ENCODE measurements at places on chromosomes 5 and 9.

DNA sequence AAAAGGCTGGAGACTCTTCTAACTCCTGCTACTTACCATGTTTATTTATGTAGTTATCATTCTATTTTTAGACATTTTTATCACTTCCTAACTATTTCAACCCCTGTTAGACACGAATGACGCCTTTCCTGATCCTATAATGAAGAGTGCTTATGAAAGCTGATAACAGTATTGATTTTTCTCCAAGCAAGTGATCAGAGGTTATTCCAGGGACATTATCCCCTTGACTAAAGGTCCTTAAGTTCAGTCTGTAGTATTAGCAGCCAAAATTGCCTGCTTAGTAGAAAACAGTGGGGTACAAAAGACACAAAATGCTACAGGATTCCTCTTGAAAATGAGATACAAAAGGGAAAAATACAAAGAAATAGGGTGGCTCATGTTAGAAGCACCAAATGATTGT, 235.6 kb downstream of the DNAH5 start:
- no peak for DNase-seq

DNA sequence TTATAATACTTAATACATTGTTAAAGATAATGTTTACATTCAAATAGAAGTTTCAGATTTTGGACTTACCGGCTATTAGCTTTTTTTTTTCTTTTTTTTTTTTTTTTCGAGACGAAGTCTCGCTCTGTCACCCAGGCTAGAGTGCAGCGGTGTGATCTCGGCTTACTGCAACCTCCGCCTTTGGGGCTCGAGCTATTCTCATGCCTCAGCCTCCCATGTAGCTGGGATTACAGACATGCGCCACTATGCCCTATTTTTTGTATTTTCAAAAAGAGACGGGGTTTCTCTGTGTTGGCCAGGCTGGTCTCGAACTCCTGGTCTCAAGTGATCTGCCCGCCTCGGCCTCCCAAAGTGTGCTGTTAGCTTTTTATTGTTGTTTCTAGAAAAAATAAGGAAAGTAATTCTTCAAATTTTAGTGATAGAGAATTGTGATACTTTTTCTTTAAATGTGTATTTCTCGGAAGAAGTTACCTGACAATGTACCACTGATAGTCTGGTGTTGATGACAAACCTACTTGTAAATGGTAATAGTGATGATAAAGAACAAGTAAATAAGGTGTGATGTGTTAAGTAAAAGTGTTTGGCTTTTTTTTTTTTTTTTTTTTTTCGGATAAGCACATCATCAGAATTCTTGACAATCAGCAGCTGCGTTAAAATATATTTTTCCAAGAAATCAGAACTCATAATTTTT, 2.7 kb downstream of the CDC42SE2 start:
- DNase-seq: no peak

- no peak for DNase-seq
Measured at GRCh38 chr9:131277287-131277909, 1.1 kb upstream of the FAM78A start.

- DNase-seq: no peak
Measured at GRCh38 chr5:32383065-32383464, 61.5 kb downstream of the ZFR start.

DNA sequence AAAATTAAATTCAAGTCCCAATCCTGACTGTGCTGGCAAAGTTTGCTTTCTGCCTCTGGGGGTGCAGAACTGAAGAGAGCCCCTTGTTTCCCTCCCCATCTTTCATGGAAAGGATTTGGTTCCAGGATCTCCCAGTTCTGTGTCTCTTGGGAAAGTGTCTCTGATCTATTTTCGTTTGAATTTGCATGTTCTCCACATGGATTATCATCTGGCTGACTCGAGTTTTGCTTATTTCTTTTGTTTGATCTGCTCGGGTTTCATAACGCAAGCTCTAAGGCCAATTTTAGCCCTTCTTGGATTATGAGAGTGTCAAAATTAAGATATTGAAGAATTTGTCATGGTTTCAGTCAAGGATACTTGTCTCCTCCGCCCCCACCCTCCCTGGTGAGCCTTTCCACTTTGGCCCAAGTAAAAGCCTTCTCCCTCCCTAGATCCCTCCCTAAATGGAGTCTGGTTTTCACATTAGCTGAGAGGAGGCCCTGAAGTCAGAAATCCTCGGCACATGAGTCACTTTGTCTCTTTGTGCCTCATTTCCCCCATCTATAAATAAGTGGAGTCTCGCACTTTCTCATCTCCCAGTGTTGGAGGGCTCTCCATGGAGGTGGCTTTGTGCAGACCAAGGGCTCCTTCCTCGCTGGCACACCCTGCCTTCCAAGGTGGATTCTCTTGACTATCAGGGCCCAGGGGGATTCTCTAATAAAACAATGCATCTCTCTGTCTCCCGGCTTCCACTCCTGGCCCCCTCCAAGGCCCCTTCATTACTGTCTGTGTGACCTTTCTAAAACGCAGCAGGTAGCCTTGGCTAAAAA, 17.3 kb downstream of the ADRB2 start:
- no peak for DNase-seq

DNA sequence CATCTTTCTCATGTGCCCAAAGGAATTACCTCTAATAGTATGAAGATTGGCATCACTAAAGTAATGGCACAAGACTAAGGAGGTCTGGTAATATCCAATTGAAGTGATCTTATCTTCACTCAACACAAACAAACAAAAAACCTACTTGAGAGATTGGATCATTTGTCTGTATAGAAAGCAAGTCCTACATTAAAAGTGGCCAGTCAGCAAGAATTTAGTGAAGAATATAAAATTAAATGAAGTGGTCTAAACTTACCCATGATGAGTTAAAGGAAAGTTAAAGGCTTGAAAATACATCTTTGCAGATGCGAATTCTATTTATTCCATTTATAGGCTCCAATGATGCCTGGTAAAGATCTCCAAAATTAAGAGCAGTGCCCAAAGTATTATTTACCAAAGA, 350.3 kb upstream of the PCSK5 start:
- DNase-seq: no peak

DNA sequence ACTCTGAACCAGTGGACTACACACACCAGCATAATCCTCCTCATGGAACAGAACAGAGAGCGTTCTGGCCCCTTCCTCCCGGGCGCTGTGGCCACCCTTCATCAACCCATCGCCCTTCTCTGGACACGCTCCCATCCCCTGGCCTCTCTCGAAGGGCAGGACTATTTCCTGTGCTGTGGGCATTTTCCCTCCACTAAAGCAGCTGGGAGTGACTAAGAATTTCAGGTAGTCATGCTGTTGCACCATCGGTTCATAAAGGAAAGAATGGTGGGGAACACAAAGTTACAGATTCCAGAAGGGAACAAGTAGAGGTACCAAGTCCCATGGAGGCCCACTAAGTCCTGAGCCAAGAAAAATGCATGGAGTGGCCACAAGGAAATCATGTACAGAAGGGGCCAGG, 68.6 kb downstream of the EPB41L4B start:
- no peak for DNase-seq

GRCh38 chr9:34907044-34907443, 51.0 kb upstream of the PHF24 start:
- DNase-seq: no peak

- DNase-seq: no peak
Measured at GRCh38 chr5:80187421-80188090, 68.3 kb downstream of the SERINC5 start.

DNA sequence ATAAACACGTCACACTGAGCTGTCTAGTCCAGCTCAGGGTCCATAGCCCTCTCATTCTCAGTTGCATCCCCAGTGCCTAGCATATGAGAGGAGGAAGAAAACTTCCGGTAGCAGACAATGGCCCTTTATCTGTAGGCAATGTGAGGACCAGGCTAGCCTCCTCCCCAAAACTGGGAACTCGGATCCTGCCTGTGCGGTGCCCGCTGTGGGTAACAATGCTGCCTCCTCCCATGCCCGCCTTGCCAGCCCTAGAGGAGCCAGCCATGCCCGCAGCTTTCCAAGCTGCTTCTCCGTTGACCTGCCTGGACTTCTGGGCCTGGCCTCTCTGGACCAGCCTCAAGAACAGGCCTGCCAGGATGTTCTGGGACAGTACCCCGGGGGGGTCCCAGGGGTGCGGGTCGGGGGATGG, 74.6 kb upstream of the ORM1 start:
- DNase-seq: no peak

- DNase-seq: no peak
Measured at GRCh38 chr9:120542701-120543490, 37.1 kb downstream of the CDK5RAP2 start.

GRCh38 chr5:84783003-84783402, 398.3 kb upstream of the EDIL3 start:
- no peak for DNase-seq

GRCh38 chr5:32597041-32597629, 11.8 kb downstream of the SUB1 start:
- DNase-seq: no peak

DNA sequence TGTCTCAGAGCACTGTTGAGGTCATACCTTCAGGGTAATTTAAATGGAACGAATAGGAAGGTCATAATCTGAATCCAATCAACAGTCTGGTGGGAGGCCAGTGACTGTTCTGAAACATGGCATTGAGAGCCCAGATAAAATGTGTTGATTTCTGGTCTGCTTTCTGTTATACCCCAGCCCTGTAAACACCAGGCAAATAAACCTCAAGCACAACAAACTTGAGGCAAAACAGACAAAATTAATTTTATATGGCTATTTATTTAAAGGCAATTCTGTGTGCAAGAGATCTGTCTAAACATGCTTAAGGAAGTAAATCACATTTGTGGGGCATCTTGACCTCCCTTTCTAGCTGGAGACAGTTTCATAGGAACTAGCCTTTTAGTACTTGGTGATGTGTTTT, 140.9 kb upstream of the SPEF2 start:
- no peak for DNase-seq

GRCh38 chr9:21931428-21931827, 62.8 kb downstream of the CDKN2A start:
- DNase-seq: no peak

Data from stimulated activated CD4-positive, alpha-beta T cell treated with anti-CD3 and anti-CD28 coated beads, Interleukin-12 subunit alpha, Interleukin-12 subunit beta, amount 100 ng/mL, for 4 hours (primary cell).